Activated CD4-positive, alpha-beta T cell treated with anti-CD3 and anti-CD28 coated beads for 24 hours (primary cell): ENCODE measurements at places on chromosomes 12 and 14.

- no peak for DNase-seq
Observed at GRCh38 chr12:16008421-16008824, 97.3 kb downstream of the DERA start.

- no peak for DNase-seq
Observed at GRCh38 chr12:54622463-54623183, 12.1 kb downstream of the LACRT start.

- no peak for DNase-seq
Observed at GRCh38 chr14:99643343-99643742, 1.6 kb upstream of the HHIPL1 start.

DNA sequence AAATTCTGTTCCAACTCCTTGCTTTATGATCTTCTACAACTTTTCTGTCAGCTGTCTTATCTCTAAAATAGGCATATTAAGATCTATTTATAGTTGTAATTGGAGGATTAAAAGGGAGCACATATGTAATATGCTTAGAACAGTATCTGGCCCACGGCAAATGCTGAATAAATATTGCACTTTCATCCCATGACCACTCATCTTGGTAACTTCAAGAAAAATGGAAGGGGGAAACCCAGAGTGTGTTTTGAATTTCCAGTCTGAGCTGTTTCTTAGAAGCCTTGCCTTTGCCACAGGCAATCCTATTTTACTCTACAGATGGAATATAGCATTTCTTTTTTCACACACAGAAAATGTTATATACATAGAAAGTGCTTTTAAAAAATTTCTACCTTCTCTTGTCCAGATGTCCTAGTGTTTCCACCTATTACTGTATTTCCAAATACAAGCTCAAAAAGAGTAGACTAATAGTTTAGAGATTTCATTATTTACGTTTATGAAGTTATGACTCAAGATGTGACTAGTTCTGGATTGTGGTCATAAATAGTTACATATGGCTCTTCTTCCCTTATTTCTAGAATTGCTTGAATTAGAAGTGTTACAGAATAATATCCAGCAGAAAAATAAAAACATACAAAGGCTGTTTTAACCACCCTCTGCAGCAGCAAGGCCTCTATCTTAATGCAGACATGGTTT is 6.2 kb upstream of the STXBP6 start:
- DNase-seq, result no peak

- DNase-seq, result no peak
Observed at GRCh38 chr12:1566449-1567135, 27.8 kb downstream of the FBXL14 start.

- DNase-seq, result no peak
Observed at GRCh38 chr14:25237845-25238244, 187.9 kb upstream of the STXBP6 start.

DNA sequence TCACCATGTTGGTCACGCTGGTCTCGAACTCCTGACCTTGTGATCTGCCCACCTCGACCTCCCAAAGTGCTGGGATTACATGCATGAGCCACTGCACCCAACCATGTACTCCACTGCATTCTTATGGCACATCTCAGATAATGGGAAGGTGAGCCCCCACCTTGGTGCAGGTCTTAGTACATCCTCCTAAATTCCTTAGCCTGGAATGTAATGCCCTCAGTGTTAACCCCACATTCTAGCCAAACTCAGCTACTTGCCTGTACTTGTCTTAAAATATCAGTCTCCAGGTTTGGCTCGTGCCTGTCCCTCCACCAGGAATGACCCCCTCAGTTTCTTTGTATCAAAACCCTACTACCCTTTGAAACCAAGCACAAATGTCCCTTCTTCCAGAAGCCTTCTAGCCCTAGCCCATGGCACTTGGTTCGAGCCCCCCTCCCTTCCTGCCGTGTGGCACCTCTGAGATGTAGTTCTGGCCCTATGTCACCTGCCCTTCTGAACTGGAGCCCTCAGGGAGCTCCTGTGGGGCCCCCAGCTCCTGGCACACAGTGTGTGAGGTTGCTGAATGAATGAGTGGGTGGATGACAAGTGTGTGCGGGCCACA is 8.4 kb downstream of the KCNH3 start:
- DNase-seq, result no peak

DNA sequence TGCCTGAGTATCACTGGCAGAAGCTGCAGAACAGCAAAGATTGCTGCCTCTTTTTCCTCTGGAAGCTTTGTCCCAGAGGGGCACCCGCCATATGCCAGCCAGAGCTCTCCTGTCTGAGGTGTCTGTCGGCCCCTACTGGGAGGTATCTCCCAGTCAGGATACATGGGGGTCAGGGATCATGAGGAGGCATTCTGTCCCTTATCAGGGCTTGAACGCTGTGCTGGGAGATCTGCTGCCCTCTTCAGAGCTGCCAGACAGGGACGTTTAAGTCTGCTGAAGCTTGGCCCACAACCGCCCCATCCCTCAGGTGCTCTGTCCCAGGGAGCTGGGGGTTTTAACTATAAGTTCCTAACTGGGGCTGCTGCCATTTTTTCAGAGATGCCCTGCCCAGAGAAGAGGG is 20.3 kb downstream of the CLEC2B start:
- DNase-seq, result no peak

- DNase-seq, result no peak
Observed at GRCh38 chr12:88243982-88244381, 101.9 kb downstream of the TMTC3 start.

GRCh38 chr12:52182384-52182783 is 9.4 kb downstream of the KRT80 start:
- no peak for DNase-seq

GRCh38 chr12:102542816-102543440 is 62.6 kb upstream of the IGF1 start:
- DNase-seq, result no peak

DNA sequence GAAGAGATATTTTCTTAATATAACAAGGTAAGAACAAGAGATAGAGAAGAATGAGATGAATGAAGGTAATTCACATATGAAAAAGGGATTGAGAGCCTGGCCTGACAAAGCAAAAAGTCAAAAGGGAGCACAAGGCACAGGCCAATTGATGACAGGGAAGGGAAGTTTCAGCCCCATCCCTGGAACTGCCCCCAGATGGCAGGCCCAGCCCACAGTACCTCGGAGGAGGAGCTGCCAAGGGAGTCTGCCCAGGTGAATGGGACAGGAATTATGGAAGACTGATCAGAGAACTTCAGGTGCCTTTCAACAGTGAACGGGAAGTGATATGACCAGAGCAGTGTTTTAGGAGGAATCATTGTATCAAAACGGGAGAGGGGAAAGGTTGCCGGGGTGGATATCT is 15.7 kb downstream of the SNRPF start:
- DNase-seq, result no peak

- no peak for DNase-seq
Observed at GRCh38 chr14:53767566-53767965, 189.1 kb downstream of the BMP4 start.

GRCh38 chr14:71959055-71959454 is 26.8 kb downstream of the RGS6 start:
- DNase-seq, result no peak

GRCh38 chr12:68303850-68304249 is 28.3 kb downstream of the MDM1 start:
- no peak for DNase-seq

DNA sequence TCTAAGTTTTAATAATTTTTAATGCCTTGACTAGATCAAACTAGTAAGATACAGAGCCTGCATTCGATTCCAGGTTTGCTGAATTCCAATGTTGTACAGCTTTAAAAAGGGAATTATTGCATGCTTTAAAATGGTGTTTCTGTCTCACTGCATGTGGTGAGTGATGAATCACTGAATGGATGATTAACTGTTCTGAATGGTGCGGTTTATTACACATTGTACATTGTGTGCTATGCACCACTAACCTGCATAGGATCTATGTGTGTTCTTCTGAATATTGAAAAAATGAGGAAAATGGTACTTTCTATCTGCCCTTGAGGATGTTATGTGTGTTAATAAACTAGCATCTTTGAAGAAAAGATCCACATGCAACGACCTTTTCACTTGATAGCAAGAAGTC is 231.7 kb downstream of the NRXN3 start:
- DNase-seq, result no peak

DNA sequence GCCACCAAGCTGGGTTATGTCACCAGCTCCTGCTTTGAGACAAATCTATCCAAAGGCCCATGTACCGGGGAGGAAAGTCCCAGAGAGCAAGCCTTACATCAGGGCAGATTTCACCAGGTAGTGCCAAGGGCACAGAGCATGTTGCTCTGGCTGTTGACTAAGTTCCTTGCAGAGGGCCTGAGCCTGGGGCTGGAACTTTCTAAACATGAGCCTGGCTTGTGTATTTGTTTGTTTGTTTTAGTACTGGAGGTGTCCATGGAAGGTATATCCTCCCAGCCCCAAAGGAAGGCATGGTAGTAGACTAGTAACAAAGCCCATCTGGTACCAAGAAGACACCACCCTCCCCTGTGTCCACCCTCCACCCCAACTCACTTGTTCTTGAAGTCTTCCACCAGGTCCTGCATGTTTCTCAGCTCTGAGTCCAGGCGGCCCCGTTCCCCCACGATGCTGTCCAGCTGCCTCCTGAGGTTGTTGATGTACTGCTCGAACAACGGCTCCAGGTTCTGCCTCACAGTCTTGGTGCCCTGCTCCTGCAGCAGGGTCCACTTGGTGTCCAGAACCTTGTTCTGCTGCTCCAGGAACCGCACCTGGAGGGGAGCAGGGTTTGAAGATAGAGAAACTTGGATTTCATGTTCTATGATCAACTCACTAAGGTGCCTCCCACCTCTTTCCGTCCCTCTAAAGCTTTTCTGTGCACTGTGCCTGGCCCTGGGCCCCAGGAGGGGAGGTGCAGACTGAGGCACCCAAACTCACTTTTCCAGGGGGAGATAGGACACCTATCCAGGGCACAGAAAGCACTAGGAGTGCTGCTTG is 1.4 kb downstream of the KRT5 start:
- no peak for DNase-seq

DNA sequence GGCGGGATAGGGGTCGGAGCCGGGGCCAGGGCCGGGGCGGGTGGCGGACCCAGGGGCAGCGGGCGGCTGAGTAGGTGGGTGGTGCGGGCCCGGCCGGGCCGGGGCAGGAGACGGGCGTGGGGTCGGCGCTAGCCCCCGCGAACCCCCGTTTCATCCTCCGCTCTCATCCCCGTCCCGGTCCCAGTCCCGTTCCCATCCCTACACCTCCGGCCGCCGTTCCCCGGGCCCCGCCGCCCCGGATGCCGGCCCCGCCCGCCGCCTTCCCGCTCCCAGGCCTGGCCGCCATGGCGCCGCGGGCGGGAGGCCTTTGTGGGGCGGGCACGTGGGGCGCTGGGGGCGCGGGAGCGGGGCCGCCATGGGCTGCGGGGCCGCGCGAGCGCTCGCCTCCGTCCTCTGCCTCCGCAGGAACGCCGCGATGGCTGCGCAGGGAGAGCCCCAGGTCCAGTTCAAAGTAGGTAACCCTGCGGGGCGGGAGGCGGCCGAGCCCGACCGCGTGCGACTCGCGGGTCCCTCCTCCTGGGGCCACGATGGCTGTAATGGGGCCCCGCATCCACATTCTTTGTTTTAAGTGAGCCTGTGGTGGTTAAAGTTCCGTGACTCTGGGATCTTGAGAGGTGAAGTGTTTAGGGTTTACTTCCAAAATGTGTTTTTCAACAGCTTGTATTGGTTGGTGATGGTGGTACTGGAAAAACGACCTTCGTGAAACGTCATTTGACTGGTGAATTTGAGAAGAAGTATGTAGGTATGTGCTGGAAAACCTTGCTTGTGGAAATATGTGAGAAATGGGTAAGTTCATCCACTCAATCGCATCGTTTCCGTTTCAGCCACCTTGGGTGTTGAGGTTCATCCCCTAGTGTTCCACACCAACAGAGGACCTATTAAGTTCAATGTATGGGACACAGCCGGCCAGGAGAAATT is 572 bp downstream of the RAN start:
- peak; percentile 14 for DNase-seq

DNA sequence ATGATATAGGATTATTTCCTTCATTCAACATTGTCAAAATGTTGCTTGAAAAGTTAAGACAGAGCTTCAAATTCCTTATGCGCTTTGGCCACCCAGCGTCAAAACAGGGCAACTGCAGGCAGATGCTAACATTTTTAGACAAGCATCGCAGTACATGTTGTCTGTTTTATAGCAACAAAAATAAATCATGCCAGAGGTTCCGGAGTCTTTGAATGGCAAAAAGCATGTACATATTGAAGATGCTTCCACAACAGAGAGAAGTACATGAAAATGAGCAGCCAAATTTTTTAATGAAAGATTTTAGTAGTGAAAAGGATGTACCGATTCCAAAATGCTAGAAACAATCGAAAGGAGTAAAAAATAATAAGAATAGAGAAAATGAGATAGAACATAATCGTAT is 49.8 kb upstream of the USP15 start:
- DNase-seq, result peak; percentile 38

- no peak for DNase-seq
Observed at GRCh38 chr14:20935303-20935984, 19.8 kb upstream of the RNASE2 start.

GRCh38 chr14:106511800-106512198 is 985.4 kb downstream of the TMEM121 start:
- no peak for DNase-seq
